ENCODE measurements at places on chromosomes 12 and 14.

- DNase-seq = no peak
Measured at GRCh38 chr12:125861299-125862281, 796.4 kb downstream of the AACS start.

GRCh38 chr14:69153873-69154270, 953 bp upstream of the DCAF5 start:
- no peak for DNase-seq

DNA sequence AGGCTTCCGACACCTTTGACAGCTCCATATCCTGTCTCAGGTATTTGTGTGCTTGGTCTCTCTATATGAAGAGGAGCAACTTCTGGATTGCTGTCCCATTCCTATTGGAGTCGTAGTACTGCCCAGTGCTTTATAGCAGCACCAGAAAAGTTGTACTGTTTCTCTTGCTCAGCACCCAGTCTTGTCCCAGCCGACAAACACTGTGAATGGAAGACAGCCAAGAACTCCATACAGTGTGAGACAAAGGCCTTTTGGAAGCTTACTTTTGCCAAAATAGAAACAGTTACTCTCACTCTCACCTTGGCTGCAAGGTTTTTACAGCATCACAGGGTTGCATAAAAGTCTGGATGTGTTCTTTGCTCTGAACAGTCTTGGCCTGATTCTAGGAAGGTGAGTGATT, 105.3 kb downstream of the TGFB3 start:
- DNase-seq = no peak

- no peak for DNase-seq
Measured at GRCh38 chr12:21518451-21518850, 7.6 kb upstream of the SPX start.

- no peak for DNase-seq
Measured at GRCh38 chr14:29752221-29752923, 175.3 kb downstream of the PRKD1 start.

GRCh38 chr14:28375295-28375694, 391.3 kb upstream of the FOXG1 start:
- DNase-seq = no peak
